ENCODE measurements at places on chromosomes 7 and 10.

DNA sequence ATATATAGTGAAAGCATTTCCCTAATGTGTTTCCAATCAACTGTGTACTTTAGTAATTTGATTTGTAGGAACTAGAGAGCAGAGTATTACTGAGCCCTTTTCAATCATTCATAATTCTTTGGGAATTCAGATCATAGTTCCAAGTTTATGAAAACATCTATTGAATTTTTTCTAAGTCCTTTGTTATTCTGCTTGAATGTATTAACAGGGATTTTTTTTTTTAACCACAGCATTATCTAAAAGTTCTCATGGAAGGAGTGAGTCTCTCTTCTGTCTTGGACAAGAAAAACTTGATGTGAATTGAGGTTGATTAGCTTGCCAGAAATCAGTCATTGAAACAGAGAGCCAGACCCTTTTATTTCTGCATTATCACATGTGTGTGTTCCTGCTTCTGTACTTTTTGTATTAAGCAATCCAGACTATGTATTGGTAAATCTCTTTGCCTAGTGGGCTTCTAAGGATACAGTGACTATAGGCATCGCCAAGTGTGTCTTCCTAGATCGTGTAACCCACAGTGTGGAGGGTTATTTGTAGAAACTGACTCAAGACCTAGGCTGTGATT lies 59.9 kb downstream of the BMPER start:
- DNase-seq, result no peak

- DNase-seq, result no peak
Observed at GRCh38 chr10:123270221-123270620, 116.0 kb downstream of the BUB3 start.

DNA sequence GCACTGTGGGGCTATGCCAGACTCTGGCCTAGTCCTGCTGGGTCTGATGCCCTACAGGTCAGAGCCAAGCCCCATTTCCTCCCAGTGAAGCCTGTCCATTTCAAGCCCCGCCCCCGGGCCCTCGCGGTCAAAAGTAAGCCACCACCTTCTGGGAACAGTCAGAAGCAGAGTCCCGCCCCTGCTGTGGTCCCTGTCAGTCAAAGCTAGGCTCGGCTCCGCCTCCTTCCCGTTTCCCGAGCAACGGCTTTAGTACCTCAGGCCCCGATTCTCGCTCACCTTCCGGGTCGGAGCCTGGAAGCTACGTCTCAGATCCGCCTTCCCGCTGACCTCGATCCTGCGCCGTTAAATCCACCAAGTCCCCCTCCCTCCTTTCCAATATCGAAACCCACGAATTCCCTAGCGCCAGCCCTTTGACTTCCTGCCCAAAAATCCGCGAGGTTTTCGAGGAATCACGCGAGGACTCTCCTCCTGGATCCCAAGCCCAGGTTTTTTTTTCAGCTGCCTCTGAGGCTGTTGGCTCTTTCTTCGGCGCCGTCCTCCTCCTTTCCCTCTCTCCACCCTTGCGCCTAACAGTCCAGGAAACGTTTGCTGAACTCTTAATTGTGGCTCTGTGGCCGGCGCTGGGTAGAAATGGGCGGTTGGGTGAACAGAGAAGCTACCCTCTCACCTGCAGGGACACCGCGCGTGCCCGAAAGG lies 11.8 kb downstream of the SFXN3 start:
- peak; percentile 94 for DNase-seq

DNA sequence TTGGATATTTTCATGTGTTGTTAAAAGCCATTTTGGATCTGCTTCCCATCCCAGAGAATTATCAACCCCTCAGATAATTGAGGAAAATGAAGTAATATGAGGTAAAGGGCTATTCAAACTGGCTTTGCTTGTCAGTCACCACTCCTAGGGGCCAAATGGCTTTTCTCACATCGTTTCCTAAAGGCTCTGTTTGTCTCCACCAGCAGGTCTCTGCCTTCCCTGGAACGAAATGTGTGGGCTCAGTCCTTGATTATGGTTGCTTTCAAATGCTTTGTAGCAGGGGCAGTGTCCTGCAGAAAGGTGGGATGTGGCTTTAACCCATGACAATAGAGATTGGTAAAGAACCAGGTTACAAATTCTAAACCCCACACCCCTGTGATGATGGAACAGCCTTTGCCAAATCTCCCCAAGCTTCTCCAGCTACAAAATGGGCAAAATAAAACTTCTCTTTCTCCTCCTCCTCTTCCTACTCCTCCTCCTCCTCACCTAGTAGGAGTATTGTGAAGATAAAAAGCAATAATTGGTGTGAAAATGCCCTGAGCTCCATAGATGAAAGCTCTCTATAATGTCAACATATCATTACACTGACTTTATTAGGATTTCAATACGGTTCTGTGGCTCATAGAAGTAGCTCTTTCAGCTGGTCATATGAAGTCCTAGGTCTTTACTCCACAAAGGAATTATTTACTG lies 127.6 kb downstream of the CHN2 start:
- DNase-seq, result no peak

DNA sequence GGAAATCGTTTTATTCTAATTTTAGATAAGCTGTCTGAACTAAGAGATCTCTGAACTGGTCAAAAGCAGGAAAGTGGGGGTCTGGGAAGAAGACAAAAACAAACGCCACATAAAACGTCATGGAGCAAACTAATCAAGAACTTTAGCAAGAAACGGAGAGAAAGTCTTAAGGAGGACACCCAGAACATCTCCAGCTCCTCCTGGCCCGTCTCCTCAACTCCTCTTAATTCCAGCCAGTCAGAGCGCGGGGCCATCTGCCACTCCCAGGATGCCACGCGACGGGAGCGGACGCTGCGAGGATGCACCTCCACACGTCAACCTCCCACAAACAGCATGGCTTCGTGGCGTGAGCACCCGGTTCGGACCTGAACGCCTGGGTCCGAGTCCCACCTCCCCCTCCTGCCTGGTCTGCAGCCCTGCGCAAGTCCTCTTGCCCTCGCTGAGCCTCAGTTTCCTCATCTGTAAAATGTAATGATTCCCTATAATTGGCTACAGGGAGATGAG lies 598 bp downstream of the MMS19 start:
- DNase-seq, result peak; percentile 89

DNA sequence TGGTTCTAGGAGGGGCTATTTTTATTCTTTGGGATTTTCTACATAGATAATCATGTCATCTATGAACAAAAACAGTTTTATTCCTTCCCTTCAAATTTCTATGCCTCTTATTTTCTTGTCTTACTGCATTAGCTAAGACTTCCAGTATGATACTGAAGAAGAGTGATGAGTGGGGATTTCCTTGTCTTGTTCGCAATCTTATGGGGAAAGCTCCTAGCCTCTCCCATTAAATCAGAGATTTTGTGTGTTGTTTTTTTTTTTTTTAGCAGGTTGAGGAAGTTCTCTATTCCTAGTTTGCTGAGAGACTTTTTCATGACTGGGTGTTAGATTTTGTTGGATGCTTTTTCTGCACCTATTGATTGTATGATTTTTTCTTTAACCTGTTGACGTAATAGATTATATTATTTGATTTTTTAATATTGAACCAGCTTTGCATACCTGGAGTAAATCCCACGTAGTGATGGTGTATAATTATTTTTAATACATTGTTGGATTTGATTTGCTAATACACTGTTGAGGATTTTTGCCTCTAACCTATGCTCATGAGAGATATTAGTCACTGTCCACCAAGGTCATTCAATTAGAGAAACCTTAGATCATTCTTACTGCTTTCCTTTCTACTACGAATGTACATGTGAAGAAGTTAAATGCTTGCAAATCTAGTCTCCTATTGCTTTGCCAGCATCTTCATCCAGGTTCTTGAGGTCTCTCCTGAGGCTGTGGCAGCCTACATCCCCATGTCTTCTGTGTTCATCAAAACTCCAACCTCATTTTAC lies 6.5 kb downstream of the ATP5F1C start:
- DNase-seq, result no peak

DNA sequence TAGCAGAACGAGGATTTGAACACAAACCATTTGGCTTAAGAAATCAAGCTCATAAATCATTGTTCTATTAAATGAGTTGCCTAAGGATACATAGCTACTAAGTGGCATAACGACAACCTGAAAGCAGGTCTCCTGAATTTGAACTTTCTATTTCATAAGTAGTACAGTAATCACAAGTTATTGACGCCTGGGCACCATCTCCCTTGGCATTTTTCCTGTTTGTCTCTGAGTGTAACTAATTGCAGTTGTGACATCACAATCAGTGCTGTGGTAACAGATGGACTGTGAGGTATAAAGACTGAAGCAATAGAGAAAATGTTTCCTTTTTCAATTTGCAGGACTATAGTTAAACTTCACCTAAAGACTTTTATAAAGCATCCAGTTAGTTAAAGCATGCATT lies 6.4 kb upstream of the CSTF2T start:
- no peak for DNase-seq

DNA sequence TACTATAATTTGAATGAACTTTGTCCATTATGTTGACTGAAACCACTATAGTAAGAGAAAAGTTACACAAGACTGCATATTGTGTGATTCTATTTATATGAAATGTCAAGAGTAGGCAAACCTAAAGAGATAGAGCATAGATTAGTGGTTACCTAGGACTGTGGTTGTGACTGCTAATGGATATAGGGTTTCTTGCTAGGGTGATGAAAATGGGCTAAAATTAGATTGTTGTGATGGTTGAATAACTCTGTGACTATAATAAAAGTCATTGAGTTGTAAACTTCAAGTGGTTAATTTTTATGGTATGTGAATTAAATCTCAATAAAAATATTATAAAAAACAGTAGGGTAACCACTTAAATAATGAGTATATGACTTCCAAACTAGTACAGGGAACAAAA lies 142.9 kb upstream of the AHR start:
- DNase-seq, result no peak

DNA sequence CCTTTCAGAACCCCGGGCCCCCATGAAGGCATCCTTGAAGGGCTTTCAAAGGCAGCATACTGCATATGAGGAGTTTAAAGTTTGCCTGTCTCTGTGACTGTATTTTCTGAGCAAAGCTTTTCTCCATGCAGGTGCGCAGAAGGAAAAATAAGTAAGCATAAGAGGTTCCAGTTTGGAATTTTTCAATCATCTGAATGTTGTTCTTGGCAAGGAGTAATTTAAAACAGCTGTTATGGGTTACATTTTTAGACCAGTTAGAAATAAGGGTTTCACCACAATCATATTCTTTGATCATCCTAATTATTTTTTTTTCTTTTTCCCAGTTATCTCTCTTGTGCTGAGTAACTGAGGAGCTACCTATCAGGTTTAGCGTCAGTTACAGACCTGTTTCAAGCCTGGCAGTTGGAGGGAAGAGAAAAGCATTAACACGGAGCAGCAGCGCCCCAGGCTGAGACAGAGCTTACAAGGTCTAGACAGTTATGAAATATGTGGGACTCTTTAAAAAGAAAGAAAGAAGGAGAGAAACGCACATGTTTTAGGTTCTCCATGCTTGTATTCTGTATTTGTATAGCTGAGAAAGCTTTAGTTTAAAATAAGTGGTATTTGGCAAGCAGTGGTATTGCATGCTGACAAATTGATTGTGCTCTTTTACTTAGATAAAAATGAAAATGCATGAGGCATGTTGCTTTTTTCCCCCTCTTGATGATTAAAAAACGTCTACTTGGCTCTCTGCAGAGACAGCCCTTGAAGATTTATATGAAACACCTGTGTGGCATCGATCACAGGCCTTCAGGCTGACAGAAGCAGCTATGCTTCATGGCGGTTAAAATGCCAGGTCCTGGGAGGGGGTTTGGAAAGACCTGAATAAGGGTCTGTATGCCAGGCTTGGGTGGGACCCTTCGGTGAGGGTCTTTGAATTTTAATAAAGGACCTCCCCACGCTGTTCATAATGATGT lies 157.6 kb downstream of the GRK5 start:
- no peak for DNase-seq

GRCh38 chr7:67413670-67414069 lies 417.0 kb downstream of the TYW1 start:
- no peak for DNase-seq

DNA sequence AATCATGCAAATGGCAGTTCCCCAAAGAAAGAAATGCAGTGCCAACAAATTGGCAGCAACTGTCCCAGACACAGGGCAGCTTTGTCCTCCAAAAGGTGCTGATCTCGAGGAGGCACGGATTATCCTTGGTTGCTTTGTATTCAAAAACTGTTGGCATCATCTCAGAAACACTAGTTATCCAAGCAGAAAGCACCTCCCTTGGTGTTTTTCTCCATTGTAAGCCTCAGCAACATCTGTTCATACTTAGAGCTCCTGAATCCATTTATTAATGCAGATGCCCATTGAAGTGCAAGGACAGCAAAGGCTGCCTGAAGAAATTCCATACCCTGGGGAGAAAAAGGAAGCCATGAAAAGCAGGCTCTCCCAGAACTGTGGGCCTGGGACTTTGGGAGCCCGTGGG lies 1.1 kb upstream of the NPS start:
- DNase-seq, result no peak

- DNase-seq, result peak; percentile 35
Observed at GRCh38 chr7:134865001-134865845, 85.8 kb downstream of the CALD1 start.

- no peak for DNase-seq
Observed at GRCh38 chr7:137519947-137520346, 176.4 kb upstream of the PTN start.

- DNase-seq, result no peak
Observed at GRCh38 chr10:24363070-24363469, 154.1 kb downstream of the KIAA1217 start.

- DNase-seq, result no peak
Observed at GRCh38 chr7:64504581-64505120, 58.2 kb downstream of the ZNF680 start.

GRCh38 chr10:28677888-28678686 lies 766 bp downstream of the BAMBI start:
- peak; percentile 16 for DNase-seq

- no peak for DNase-seq
Observed at GRCh38 chr10:109977382-109977806, 30.4 kb upstream of the ADD3 start.

DNA sequence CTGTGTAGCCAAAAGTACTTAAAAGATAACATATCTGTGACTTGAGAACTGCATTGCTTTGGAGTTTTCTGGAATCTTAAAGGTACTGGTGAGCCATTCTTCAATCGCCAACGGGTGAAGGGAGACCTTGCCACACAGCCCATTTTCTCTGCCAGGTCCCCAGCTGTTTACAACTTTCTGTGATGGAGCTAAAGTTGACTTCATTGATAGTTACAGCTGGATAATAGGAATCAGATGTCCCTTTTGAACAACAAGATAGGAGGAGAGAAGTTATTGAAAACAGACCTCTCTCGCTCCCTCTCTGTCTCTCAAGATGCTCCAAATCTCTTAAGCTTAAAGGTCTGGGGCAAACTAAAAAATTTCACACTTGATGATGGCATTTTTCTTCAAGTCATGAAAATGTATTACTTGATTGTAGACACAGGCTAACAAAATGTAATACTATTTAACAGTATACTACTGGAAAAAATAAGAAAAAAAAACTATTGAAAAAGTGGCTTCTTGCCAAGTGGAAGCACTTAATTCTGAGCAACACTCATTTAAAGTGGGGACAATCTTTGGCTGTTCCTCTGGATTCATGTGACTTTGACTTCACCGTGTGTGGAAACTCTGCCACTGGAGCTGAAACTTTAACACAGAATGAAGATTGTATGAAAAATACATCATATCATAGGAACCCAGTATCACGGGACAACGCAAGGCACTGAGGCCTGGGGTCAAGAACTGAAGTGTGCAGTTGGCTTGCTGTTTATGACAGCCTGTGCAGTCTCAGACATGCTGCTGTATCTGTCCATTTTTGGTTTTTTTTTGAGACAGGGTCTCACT lies 78.4 kb upstream of the AFAP1L2 start:
- no peak for DNase-seq

Measured in Ammon's horn (tissue), 1 donor.